BJ (cell line): ENCODE measurements at places on chromosomes 4 and X.
A peak's percentile ranks its signal among the peaks of the same experiment; 100 is the strongest.

DNA sequence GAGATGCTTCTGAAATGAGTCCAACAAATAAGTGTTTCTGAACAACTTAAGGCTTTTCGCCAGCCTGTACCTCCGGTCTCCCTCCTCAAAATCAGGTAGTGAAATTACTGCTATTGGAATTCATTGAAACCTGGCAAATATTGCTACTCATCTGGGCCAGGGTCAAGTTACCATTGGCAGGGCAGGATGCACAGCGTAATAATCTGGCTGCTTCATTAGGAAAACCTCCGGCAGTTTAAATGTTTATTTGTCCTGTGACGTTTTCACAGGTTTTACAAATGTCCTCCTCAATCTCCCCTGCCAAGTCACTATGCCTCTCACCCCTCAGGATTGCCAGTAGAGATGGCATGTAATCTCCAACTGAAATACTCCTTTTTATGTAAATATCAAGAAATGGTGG, 92.6 kb upstream of the KDR start:
- no peak for DNase-seq

DNA sequence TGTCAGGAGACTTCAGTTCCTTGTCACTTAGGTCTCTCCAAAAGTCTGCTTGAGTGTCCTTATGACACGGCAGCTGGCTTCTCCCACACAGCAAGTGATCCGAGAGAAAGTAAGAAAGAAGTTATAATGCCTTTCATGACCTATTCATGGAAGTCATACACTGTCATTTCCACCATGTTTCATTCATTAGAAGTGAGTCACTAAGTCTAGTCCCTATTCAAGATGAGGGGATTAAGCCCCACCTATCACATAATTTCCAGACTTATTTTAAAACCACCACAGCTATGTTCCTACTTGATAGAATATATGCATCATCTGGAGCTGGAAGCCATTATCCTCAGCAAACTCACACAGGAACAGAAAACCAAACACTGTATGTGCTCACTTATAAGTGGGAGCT, 25.2 kb upstream of the COL25A1 start:
- no peak for DNase-seq

DNA sequence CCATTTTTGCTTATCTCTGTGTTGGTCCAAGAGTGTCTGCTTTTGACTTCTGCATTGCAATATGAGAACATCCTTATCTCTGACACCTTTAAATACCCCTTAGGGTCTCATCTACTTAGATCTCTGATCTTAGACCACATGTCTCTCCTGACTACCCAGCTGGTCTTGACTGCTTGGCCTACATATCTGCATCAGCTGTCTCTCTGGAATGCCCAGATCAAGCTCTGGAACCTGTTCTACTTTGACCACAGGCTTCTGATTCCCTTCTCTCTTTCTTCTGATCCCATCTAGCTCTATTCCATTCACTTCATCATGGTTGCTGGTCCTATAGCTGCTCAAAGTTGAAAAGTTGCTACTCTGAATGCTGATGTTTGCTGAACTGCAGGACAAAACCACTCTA, 301.2 kb downstream of the MAPK10 start:
- DNase-seq: no peak

GRCh38 chr4:33696041-33696440, 2548.3 kb downstream of the ARAP2 start:
- no peak for DNase-seq

GRCh38 chrX:97358941-97359340, 475.2 kb downstream of the RPA4 start:
- DNase-seq: no peak

DNA sequence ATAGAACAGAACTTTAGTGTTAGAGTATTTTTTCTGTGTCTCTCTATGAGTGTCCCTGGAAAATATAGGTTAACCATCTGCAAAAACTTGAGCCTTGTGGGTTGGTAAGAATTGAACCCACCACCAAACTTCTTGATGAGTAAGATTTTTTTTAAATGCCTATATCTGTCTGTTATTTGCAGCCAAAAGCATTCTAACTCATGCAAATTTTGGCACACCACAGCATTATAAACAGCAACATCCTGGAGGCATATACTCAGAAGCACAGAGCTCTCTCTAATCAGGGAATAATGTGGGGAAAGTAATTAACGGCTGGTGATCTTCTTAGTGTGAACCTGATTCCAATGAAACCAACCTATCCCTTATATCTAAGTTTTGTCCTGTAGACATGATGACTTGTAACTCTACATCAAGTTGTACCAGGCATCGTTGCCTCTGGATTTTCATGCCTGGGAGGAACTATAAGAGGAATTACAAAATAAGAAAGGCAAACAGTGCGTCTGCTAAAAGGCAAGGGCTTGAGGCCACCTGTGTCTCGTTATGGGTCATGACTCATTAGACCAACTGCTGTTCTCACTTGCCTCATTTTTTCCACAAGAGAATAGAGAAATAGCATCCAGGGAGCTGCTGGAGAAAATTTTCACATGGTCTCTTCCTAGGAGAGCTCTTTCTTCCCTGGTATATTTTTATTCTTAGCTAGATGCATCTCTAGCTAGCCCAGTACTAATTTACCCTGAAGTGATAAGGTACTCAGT, 202.4 kb downstream of the CHIC2 start:
- peak; percentile 93 for DNase-seq

- DNase-seq: peak; percentile 30
Measured at GRCh38 chr4:89067417-89067816, 10.4 kb upstream of the FAM13A start.

- DNase-seq: no peak
Measured at GRCh38 chrX:113539599-113540356, 699.1 kb upstream of the AMOT start.

GRCh38 chr4:84849051-84849640, 117.3 kb downstream of the WDFY3 start:
- DNase-seq: no peak

GRCh38 chr4:180949424-180950213, 1293.6 kb upstream of the TENM3 start:
- DNase-seq: no peak

DNA sequence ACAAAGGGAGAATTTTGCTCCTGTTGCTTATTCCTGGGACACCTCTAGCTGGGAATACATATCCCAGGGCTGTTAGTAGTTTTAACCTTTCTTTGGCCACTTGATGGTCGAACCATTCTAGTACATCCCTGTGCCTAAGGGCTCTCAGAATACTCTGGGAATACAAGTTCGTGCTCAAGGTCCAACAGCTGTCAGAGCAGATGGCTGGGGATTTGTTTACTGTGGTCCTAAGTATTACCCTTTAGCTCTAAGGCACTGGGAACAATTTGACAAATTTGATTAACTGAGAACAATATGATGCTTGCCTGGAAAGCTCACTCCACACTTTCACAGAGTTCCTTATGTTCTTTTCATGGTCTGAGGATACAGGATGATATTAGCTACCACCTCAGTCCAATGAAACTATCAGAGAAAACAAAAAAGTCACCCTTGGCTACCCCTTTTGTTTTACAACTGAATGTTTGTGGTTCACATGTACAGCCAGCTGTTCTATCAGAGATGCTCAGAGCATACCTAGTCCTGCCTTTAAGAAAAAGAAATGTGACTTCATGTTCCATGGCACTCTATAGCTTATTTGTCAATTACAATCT, 47.4 kb upstream of the PHOX2B start:
- no peak for DNase-seq

DNA sequence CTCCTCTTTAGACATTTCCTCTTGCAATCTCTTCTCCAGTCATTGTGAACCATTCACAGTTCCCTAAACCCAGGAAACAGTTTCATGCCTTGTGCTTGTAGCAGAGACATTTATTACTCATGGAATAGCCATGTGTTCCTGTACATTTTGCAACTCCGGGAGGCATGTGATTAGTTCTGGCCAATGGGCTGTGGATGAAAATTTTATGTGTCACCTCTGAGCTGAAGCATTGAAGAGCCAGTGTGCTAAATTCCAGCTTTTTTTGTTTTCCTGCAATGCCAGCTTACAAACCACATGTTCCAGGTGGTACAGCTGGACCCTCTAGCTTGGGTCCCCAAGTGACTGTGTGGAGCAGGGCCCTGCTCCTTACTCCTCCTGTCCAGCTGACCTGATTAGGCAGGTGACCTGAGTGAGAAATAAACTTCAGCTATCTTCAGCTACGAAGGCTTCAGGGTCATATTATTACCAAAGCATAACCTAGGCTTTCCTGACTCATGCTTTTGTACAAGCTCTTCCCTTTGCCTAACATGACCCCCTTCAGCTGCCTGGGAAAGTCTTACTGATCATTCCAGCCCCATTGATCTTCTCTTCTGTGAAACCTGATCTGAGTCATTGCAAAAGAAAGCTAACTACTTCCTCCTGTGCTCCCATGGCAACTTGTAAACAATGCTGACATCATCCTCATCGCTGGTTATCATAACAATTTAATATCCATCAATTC, 200.4 kb downstream of the PTTG2 start:
- DNase-seq: peak; percentile 92

DNA sequence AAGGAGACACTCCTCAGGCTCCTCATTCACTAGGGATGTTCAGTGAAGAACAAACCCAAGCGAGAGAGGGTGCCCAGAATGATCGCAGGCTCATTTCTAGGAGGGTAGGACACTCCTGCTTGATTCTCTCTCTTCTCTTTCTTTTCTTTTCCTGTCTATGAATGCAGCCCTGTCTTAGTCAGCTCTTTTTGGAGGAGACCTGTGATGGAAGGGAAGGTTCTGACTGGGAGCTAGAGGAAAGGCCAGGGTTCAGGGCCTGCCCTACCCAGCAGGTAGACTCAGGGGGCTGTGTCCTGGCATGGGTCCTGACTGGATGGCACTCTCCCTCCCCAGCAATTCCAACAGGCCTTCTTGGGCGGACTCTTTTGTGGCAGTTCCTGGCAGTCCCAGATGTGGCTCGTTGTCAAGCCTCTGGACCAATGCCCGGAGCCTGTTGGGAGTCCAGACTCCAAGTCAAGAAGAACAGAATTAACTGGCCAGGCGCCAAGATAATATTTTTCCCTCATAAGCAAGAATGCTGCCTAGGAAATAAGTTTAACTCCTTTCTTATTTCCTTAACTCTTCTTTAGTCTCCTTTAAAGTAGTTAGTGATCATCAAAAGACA, 139.4 kb upstream of the SCML1 start:
- no peak for DNase-seq

DNA sequence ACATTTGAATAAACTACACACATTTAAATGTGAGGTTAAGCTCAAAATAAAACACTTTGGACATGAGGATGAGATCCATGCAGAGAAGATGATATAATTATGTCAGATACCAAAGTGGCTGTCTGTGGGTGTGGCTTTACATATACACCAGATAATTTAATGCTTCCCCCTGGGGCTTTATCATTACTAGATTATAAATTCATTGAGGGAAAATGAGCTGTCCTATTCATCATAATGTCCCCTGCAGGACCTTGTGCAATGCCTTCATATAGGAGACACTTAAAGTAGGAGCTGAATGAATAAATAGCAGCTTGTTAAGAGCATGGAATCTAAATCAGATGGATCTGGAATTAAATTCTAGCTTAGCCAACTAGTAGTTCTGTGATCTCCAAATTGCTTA, 49.7 kb downstream of the OTC start:
- no peak for DNase-seq

DNA sequence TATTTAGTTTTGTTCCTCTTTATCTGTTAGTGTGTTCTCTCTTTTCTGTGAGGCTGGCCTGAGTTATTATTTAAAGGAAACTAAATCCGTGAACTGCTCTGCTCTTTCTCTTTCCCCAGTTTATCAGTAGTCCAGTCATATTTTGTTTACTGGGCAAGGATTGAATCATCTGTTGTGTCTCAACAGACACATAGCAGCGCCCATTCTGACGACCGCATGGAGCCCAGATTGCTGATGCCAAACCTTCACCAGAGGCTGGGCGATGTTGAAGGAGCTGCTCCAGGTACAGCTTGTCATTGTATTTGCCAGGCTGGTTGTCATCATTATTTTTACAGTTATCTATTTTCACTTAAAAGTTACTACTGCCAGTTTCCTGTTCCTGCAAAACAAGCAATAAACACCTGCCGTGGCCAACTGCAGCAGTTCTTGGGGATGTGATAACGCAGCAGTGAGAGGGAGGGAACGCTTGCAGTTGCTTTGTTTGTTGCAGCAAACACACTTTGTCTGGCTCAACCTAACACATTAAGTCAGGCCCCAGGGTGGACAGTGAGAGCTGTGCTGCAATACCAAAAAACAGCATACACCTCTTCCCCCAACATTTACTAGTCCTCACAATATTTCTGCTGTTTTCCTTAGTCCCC, 10.1 kb downstream of the REELD1 start:
- no peak for DNase-seq

DNA sequence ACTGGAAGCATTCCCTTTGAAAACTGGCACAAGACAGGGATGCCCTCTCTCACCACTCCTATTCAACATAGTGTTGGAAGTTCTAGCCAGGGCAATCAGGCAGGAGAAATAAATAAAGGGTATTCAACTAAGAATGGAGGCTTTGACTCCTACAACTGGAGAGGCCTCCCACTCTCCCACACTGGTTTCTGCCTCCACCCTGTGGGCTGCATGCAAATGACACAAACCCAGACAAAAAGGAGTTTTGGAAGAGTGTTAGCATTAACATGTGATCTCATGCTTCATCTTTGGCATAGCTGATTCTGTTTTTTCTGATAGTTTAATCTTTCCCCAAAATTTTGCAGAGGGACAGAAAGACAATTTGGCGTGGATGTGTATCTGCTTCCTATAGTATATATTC, 80.8 kb upstream of the IQCM start:
- DNase-seq: no peak

DNA sequence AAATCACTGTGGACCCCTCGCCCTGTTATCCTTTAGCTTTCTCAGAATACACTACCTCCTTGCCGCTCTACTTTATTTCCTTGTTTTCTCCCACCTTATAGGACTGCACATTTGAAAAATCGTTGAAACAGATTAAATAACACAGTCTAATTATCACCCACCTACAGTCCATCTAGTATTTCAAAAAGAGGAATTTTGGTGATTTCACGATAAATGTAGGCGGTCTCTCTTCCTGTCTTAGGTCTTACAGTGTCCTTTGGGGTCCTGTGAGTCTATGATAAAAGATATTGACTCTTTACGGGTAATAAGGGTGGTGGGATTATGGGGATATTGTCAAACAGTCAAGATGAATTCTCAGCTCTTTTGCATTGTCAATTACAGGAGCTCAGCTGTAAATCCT, 2.4 kb upstream of the TBL1X start:
- DNase-seq: no peak

GRCh38 chrX:154352466-154352865, 22.0 kb downstream of the FLNA start:
- no peak for DNase-seq

- DNase-seq: no peak
Measured at GRCh38 chrX:40530509-40530908, 50.3 kb upstream of the ATP6AP2 start.

GRCh38 chrX:9326369-9326768, 138.5 kb upstream of the TBL1X start:
- no peak for DNase-seq

DNA sequence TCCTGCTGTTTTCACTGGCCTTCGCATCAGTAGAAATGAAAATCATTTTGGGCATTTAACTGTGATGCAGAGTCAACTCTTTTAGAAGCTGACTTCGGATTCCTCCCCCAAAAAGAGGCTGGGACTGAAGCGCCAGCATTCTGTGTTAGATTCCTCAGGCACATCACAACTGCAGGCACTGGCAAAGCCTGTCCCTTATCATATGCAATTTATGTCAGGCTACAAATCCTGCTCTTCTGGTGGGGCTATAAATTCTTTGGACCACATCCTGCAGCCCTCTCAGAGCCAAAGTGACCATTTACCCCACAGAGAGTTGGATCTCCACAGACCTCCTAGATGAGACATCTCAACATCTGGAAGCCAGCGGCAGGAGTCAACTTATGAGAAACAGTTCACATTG, 138.4 kb downstream of the CBR4 start:
- DNase-seq: peak; percentile 44
